ENCODE measurements at places on chromosomes 13 and 19.

DNA sequence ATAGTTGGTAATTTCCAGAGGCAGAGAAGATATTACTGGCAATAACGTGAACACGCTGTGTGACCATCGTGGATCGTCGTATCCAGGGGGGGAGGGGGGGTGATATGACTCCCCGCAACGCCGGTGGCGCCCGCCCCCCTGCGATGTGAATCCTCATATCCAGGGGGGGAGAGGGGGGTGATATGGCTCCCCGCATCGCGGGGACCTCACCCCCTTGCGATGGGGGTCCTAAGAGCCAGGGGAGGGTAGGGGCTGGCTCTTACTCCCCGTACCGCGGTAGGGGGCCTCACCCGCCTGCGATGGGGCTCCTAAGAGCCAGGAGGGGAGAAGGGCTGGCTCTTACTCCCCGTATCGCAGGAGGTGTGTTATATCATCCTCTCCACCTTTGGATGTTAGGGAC is 31.3 kb upstream of the RGCC start:
- H3K27me3 ChIP-seq: no peaks in the 10 kb centered on the region
- H3K4me1 ChIP-seq: peaks cover 9% of the 10 kb centered on the region
- no peak overlapping the region for H3K4me3 ChIP-seq
- DNase-seq: no peak
- no peaks in the 10 kb centered on the region for H3K36me3 ChIP-seq

DNA sequence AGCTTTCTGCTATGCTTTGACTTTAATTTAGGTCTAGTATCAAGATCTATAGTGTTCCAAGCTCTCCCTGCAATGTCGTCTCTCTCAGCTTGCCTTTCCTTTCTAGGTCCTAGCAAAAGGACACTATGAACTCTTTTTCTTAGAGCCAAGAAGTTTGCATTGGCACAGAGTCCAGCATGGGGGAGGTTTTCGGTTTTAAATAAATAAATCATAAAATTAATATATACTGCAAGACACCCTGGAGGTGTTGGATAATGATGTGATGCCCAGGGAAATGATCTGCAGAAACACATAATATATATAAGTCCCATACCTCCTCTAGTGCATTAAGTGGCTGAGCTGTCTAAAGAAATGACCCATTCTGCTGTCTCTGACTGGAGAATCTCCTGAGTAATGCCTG is 316.4 kb upstream of the MAB21L1 start:
- no peak overlapping the region for H3K4me3 ChIP-seq
- DNase-seq: no peak
- no peaks in the 10 kb centered on the region for H3K36me3 ChIP-seq
- no peaks in the 10 kb centered on the region for H3K4me1 ChIP-seq
- no peaks in the 10 kb centered on the region for H3K27me3 ChIP-seq

- no peaks in the 10 kb centered on the region for H3K36me3 ChIP-seq
- no peak for DNase-seq
- no peak overlapping the region for H3K4me3 ChIP-seq
- no peaks in the 10 kb centered on the region for H3K27me3 ChIP-seq
- H3K4me1 ChIP-seq: no peaks in the 10 kb centered on the region
These were observed 306.2 kb downstream of the TEX29 start for GRCh38 chr13:111626371-111627305.

DNA sequence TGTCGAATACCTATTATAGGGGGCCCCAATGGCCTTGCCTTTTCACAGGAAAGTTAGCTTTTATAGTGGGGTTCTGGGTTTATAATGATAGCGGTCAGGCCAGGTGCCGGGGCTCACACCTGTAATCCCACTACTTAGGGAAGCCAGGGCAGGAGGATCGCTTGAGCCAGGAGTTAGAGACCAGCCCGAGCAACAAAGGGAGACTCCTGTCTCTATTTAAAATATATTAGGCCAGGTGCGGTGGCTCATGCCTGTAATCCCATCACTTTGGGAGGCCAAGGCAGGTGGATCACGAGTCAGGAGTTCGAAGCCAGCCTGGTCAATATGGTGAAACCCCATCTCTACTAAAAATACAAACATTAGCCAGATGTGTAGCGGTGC is 7.3 kb downstream of the RPS11 start:
- H3K27me3 ChIP-seq: no peaks in the 10 kb centered on the region
- H3K4me3 ChIP-seq: no peak overlapping the region
- DNase-seq: no peak

DNA sequence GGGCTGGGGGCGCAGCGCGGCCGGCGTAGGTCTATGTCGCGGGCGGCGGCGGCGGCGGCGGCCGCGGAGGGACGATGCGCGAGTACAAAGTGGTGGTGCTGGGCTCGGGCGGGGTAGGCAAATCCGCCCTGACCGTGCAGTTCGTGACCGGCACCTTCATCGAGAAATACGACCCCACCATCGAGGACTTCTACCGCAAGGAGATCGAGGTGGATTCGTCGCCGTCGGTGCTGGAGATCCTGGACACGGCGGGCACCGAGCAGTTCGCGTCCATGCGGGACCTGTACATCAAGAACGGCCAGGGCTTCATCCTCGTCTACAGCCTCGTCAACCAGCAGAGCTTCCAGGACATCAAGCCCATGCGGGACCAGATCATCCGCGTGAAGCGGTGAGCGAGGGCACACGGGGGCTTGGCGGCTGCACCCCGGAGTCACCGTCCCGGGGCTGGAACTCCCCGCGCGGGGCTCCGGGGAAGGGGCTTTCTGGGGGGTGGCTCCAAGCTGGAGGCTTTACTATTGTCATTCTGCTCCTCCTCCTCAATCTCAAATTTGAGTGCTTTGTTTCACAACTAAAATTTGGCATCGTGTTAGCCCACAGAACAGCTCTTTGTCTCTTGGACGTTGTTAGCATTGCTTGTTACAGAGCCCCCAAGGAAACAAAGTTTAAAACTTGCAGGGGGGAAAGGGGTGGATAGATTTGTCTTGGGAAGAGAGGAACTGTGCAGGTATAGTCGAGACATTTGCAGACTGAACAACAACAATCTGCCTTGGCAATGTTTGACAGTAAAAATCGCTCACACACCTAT is 630 bp downstream of the RAP2A start:
- H3K4me1 ChIP-seq: peaks cover 11% of the 10 kb centered on the region
- peak overlapping the region; percentile 86 for H3K4me3 ChIP-seq
- H3K27ac ChIP-seq: peak overlapping the region; percentile 81
- no peaks in the 10 kb centered on the region for H3K27me3 ChIP-seq
- peak; percentile 17 for DNase-seq
